ENCODE measurements at places on chromosomes 4 and X.

DNA sequence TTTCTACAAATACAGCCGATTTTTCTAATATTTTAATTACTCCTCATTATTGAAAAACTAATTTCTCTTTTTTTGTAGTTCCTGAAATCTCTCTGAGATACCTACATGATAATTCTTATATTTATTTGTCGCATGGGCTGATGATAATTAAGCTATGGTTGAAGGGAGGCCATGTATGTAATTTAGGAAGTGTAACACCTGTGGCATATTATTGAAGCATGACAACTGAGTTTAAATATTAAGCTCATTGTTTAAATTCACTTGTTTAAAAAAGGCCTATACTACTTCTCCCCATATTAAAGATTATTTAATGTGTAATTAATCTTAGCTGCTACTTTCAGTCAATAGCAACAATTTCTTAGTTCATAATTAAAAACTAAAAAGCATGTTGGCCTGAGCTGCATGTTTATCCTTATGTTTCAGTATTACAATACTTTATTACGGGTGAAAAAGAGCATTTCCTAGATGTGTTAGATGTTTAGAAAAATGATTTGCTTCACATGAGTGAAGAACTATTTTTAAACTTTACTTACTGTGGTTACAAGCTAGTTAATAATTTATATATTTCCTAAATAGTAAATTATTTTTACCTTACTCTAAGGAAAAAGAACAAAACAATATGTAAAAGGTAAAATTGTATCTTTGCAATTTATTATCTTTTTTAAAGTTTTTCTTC, 122.4 kb downstream of the RAP1GDS1 start:
- no peak for DNase-seq

GRCh38 chr4:173433447-173433846, 34.5 kb upstream of the SCRG1 start:
- no peak for DNase-seq

DNA sequence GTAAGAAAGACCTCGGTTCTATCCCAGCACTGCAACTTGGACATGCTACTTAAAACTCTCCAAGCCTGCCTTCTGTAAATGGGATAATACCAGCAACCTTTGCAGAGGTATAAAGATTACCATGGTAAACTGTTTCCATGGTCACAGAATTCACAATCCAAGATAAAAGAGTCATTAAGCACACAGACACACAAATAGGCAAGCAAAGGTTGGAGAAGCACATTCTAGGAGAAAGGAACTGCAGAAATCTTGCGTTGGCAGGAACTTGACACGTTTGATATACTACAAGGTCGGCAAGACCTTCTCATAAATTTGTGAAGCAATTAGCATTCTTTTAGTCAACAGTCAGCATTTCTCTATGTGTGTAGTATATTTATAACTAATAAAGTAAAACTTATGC, 12.3 kb upstream of the CHRNA9 start:
- no peak for DNase-seq

GRCh38 chr4:31194823-31195222, 474.7 kb downstream of the PCDH7 start:
- DNase-seq, result no peak

DNA sequence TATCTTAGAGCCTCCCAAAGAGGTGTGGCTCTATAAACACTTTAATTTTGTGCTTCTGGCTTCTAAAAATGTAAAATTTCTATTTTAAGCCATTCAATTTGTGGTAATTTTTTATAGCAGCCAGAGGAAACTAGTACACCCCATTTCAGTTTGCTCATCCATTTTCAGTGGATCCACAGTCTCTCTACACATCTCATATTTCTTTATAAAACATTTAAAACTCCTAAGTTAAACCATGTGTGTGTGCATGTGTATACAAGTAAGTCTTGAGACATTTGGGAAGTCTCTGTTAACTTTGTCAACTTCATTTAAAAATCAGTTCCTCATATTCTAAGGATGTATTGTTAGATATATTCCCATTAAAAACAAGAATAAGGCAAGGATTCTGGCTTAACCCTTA, 273.2 kb downstream of the IL15 start:
- no peak for DNase-seq

DNA sequence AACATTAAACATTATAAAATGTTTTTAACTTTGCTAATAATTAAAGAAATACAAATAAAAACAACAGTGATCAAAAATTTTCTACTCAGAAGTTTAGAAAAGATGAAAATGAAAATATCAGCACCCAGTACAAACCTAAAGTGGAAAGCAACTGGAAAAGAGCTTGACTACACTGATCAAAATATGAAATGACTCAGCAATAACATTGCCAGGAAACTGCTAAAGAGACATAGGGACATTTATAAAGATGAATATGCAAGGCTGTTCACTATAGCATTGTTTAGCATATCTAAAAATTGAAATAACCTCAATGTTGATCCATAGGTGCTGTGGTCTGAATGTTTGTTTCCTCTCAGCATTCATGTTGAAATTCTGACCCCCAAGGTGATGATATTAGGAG, 88.5 kb upstream of the NOCT start:
- no peak for DNase-seq

DNA sequence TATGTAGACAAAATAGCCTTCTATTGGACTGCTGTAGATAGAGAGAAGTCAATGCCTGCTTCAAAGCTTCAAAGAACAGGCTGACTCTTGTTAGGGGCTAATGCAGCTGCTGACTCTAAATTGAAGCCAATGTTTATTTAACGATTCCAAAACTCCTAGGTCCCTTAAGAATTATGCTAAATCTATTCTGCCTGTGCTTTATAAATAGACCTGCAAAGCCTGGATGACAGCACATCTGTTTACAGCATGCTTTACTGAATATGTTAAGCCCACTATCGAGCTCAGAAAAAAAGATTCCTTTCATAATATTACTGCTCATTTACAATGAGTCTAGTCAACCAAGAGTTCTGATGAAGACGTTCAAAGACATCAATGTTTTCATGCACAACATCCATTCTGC, 54.8 kb upstream of the RBMXL3 start:
- no peak for DNase-seq

DNA sequence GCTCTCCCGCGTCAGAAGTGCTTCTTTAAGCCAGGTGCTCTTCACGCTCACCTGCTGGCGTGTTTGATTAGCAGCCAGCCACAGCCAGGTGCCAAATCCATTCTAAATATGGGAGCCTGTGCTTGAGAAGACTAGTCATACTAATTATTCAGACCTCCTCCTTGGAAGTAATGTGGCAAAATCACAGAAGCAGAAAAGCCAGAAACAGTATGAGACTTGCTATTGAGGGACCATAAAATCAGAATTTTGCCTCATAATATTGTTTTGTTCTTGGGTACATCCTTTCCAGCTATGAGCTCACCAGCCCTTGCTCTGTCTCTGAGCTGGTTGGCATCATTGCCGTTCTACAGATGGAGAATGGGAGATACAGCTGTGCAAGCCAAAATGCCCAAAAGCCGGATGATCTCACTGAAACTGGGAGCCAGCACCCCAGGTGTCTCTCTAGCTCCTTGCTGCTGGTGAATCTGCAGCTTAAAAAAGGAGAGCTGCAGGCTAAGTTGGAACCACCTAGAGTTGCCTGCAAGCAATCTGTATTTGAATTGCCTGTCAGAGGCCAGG, 205.4 kb downstream of the SHROOM3 start:
- DNase-seq, result no peak

DNA sequence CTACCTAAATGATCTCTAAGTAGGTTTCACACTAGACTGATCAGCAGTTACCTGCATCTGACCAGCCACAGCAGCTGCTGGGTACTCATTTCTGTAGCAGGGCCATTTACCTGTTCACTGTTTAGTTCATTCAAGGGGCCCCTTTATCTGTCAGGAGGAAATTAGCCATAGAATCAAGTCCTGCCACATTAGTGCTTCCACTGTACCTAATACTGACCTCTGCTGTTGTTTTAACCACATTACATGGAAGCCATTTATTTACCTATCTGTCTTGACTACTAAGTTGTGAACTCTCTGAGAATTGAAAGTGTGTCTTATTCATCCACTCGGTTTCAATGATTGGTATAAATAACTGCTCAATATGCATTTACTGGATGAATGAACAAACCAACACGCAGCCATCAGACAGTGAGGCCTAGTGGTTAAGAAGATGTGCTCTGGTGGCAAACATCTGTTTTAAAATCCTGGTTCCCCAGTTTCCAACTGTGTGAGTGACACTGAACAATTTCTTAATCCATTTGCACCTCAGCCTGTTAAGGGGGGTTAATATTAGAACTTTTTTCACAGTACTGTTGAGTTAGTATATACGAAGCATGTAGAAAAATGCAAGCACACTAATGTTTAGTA, 30.0 kb upstream of the ANXA5 start:
- no peak for DNase-seq

- no peak for DNase-seq
Measured at GRCh38 chr4:174929346-174929745, 11.2 kb downstream of the ADAM29 start.

GRCh38 chr4:165720411-165721082, 152.5 kb upstream of the TLL1 start:
- no peak for DNase-seq

GRCh38 chr4:8115916-8116315, 42.7 kb downstream of the ABLIM2 start:
- DNase-seq, result no peak

GRCh38 chrX:86747091-86747490, 598.8 kb downstream of the DACH2 start:
- DNase-seq, result no peak
